ENCODE measurements at places on chromosomes 6 and 20.

DNA sequence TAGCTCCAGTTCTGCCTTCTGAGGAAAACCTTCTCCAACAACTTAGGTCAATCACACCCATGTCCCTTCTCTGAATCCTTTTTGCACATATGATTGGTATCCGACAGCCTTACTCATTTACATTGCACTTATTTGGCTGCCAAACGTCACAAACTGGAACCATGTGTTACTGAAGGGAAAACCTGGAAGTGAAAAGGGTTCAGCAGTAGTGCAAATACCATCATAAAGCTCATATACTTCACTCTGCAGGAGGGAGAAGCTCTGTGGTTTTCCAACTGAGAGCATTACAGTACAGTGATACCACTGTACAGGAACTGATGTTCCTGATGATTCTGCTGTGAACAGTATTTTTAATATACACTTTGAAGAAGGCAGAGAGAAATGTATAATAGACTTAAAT lies 87.8 kb downstream of the SLC16A10 start:
- DNase-seq, result no peak

DNA sequence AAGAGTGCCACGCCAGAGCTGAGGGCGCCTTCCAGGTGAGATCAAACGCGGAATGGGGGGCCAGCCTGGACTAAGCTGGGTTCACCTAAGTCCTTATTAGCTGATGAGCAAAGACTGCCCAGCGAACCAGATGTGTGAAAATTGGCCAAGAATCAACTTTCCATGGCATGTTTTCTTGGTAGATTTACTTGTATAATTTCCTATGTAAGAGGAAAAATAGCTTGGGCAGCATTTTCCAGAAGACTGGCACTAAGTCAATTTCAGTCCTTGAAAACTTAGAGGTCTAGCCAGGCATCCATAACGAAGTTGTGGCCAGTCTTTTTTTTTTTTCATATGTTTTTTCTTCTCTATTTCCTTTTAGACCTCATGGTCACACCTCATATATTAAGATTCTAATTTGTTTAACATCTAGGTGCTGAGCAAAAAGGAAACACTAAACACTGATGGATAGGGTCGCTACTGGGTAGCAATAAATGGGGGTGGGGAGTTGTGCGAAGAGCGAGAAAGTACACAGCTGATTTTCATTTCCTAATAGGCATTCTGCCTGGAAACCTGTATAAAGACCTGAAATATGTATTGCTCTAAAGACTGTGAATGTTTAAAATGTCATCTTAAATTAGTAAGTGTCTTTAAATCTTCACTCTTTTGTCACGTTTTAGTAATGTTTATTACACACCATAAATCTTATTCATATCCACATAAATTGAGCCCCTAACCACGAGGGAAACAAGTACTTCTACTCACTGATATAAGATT lies 188.8 kb downstream of the CD83 start:
- no peak for DNase-seq

- no peak for DNase-seq
Observed at GRCh38 chr6:134624781-134625180, 306.9 kb upstream of the SGK1 start.

GRCh38 chr20:54103067-54103761 lies 32.8 kb upstream of the BCAS1 start:
- DNase-seq, result no peak

- no peak for DNase-seq
Observed at GRCh38 chr6:116101302-116101718, 657 bp downstream of the NT5DC1 start.

DNA sequence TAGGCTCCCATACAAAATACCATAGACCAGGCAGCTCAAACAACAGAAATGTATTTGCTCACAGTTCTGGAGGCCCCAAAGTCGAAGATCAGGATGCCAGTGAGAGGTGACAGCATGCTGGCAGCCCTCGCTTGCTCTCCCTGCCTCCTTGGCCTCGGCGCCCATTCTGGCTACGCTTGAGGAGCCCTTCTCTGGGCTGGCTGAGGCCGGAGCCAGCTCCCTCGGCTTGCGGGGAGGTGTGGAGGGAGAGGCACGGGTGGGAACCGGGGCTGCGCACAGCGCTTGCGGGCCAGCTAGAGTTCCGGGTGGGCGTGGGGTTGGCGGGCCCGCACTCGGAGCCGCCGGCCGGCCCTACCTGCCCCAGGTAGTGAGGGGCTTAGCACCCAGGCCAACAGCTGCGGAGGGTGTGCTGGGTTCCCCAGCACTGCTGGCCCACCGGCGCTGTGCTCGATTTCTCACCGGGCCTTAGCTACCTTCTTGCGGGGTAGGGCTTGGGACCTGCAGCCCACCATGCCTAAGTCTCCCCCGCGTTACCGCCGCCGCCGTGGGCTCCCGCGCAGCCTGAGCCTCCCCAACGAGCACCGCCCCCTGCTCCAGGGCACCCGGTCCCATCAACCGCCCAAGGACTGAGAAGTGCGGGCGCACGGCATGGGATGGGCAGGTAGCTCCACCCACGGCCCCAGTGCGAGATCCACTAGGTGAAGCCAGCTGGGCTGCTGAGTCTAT lies 32.6 kb upstream of the SERPINB9 start:
- DNase-seq, result no peak

DNA sequence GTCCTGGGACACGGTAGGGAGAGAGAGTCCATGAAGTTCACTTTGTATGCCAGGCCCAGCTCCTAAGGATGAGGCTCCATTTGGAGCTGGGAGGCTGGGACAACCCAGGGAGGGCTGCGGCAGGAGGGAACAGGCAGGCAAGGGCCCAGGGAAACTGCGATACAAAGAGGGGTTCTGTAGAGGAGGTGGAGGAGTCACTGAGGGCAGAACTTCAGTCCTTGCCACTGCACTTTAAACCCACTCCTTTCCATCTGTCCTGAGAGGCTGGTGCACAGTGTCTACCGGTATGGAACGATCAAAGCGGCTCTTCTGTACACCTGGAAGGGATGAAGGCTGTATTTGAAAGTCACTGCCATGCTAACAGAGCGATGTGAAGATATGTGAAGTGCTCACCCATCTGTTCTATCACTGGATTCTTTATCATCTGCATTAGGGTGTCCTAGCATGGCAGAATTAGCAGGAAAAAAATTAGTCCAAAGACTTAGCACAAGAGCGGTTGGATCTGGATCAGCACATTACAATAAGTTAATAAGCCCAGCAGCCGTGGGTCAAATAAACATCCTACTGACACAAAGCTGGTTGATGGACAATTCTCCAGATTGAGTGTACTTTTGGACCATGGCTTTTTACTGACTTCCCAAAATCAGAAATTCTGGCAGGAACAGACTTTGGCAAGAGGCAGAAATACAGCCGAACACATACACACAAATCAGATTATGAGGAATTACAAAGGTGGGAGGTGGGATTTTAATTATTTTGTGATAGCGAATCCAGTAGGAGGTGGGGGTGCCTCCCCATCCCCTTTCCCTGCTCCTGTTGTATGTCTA lies 20.9 kb upstream of the ZFAND3 start:
- no peak for DNase-seq

- no peak for DNase-seq
Observed at GRCh38 chr20:49685809-49686208, 27.9 kb downstream of the B4GALT5 start.

- no peak for DNase-seq
Observed at GRCh38 chr20:63005365-63005861, 1.4 kb downstream of the BHLHE23 start.

DNA sequence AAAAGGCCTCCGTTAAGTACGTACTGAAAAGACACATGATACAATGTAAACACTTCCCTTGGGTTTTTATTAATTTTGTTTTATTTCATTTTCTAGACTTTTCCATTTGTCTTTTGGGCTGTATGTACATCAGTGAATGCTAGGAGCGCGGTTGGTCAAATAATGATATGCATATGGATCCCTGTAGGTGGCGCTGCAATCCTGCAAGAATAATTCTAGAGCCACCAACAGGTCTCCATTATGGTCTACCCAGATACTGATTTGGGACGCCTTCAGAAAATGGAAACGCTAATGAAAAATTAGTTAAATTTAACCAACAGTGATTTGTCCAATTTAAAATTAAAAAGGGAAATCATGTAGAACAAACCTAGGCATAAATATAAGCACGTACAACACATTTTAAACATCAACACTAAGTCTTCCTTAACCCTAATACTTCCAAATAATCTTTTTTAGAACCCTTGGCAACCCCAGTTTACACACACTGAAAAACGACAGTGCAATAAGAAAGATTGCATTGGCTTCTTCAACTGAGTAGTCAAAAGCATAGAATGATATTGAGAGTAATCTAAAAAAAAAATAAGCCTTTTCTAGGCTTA lies 433.5 kb downstream of the RFPL4B start:
- peak; percentile 68 for DNase-seq

DNA sequence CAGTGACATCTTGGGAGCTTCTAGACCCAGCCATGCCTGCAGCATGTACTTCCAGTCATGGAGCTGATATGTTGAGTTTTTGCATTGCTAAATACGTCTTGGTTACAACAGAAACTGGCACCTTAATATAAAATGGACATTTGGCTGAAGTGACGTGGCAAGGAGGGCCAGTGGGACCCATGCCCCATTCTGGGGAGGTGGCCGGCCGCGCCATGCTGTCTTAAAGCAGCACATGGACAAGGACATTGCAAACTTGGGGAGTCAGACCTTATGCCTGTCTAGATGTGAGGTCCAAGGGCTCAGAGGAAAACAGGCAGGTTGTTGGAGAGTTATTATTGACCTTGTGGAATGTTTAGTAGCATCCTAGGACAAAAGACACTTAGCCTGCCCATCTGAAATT lies 588.0 kb upstream of the CDH4 start:
- no peak for DNase-seq

DNA sequence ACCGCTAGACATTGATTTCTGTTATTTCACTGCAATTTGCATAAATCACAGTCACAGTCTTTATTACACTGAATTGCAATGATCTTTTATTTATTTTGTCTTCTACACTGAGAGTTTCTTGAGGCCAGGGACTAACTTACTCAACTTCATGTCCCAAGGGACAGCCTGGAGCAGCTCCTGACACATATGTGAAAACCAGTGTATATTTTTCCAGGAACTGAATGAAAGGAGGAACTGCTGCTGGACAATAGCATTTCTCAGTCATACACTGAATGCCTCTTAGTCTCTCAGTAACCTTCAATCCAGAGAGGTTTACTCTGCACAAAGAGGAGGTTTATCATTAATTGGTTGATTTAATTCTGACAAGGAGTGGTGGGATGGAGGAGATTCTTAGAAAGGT lies 5.9 kb downstream of the F13A1 start:
- DNase-seq, result no peak

GRCh38 chr6:107115695-107116327 lies 496 bp upstream of the BEND3 start:
- no peak for DNase-seq

DNA sequence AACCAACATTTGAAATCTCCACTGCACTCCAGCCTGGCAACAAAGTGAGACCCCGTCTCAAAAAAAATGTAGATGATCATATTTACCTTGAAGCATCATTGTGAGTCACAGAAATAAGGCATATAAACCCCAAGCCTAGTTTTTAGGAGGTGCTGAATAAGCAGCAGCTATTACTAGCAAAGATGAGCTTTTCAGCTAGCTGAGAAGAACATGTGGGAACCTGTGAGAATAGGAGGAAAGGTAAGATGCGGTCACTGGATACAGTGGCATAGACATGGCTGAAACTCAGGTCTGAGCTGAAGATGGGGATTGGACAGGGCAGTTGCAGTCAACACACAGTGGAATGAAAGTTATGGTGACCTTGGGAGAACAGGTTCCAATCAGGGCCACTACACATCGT lies 284.3 kb upstream of the IRAK1BP1 start:
- DNase-seq, result no peak

- DNase-seq, result no peak
Observed at GRCh38 chr6:6840831-6841291, 252.3 kb downstream of the LY86 start.

- DNase-seq, result no peak
Observed at GRCh38 chr6:87917886-87918285, 129.8 kb upstream of the SPACA1 start.

DNA sequence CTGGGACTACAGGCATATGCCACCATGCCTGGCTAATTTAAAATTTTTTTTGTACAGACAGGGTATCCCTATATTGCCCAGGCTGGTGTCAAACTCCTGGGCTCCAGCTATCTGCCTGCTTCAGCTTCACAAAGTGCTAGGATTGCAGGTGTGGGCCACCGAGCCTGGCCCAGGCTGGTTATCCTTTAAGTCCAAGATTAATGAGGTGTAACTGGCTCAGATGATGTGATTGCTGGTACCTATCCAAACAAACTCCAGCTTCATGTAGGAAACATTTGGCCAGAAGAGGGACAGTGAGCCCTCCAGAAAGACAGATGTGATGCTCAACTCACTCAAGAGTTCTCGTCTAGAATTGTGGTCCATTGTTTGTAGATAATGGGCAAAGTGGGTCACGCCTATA lies 9.2 kb upstream of the ZNF318 start:
- no peak for DNase-seq

DNA sequence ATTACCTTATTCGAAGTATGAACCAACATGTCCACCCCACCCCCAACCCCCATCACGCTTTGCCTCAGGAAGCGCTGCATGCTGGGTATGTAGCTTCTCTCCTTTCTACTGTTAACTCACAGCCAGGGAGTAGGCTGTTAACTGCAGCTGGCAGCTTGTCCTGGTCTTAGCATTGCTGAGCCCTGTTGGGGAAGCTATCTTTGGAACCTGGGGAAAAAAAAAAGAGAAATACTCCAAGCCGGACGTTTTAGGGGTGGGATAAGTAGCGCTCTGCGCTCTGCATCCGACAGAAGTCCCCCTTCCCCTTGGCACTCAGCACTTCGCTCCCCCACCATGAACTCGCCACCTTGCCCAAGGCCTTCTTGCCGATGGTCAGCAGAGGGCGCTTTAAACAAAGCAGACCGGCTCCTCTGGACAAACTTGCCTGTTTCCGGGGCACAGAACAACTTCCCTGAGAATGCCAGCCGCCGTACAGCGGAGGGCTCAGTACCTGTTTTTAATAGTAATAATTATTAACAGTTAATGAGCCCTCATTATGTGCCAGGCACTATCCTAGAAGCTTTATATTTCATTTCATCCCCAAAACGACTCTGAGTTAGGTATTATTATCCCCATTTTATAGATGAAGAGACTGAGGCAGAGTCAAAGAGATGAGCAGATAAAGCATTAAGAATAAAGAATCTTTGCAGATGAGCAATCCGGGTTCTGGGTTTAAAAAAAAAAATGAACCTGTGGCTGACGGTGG lies 35.2 kb upstream of the MDFI start:
- peak; percentile 36 for DNase-seq

DNA sequence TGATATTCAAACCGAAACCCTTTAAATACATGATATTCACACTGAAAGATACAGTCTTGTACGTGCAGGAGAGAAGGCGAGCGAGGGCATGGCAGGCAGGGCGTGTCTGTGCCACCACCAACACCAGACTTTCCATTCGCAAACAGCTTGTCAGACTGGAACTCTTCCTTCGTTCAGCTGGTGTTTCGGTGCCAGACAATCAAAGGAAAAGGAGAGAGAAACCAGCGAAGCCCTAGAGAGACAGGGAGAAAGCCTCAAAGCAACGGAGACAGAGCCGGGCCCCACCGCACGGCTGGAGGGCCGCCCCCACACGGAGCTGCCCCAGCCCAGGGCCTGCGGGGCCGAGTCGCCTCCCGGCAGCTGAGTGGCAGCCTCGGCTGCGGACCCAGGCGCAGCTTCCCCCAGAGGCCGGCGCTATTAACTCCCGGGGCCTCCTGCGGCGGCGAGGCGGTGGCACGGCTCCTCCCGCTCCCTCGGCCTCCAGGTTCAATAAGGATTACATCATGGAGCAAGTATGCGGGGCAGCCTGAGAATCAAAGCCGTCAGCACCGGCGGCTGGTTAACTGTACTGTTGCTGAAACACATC lies 32.1 kb upstream of the NR2E1 start:
- DNase-seq, result no peak
